ENCODE measurements at places on chromosomes 6 and 20.
A peak's percentile ranks its signal among the peaks of the same experiment; 100 is the strongest.

DNA sequence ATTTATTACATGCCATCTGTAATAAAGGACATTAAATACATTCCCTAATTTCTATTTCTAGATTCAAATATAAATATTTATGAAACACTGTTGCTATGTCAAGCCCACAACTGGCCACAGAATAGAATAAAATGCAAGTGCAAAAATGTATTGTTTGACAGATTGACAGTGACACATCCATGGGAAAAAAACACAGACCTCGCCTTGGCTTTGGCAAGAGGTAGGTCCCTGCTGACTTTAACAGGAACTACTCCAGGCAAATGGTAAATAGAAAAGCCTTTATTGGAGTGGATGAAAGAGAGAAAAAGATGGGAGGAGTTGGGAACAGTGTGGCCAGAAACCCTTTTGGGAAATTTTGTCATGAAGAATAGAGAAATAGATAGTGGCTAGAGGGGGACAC lies 622.9 kb downstream of the UTRN start:
- DNase-seq = no peak

DNA sequence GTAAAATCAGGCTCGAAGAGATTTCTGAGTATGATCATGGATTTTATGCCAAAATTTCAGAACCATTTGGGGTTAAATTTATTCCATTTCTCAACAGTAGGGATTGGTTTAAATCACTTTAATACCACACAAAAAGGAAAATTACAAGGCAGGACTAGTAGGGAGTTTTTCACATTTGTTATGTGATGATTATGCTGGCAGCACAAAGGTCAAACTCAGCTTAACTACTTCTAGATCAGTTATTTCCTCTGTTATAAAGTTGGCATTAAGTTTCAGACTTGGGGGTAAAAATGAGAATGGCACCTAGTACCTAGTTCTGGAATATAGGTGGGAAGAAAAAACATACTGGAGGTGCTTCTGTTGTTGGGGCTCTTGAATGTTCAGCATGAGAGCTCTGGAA lies 39.5 kb downstream of the PHF3 start:
- no peak for DNase-seq

DNA sequence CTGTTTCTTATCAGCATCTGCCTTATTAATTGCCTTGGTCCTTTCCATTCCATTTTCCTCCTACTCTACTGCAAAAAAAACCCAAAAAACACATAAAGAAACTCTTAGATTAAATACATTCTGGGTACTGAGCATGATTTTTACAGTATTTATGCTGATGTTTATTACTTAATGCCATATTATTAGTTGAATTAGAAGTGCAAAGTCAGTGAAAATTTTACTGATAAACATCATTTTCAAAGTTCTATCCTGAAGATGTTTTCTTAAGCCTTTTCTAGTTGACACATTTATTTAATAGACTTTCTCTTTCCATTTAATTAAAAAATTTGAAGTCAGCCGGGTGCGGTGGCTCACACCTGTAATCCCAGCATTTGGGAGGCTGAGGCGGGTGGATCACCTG lies 236.0 kb upstream of the RUNX2 start:
- DNase-seq = no peak

GRCh38 chr6:89190741-89191140 lies 26.4 kb downstream of the GABRR1 start:
- no peak for DNase-seq

GRCh38 chr6:30541515-30542403 lies 14.5 kb downstream of the GNL1 start:
- DNase-seq = peak; percentile 82

DNA sequence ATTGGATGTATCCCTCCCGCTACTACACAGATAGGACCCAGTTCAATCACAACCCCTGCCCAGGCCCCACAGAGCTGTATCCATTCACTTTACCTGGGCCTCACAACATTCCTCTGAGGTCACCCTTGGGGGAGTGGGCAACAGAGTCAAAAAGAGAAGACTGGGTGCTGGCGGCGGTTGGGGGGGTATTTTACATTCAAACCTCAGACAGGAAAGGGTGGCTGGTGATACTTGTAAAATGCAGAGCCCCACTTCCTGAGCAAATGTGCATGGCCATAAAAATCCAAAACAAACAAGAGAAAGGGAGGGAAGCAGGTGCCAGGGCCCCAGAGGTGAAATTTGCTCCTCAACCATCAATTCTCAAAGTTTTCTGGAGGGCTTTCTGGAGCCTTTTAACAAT lies 3.5 kb downstream of the LRFN2 start:
- DNase-seq = no peak

- no peak for DNase-seq
Measured at GRCh38 chr6:35895560-35895959, 25.3 kb downstream of the SRPK1 start.

DNA sequence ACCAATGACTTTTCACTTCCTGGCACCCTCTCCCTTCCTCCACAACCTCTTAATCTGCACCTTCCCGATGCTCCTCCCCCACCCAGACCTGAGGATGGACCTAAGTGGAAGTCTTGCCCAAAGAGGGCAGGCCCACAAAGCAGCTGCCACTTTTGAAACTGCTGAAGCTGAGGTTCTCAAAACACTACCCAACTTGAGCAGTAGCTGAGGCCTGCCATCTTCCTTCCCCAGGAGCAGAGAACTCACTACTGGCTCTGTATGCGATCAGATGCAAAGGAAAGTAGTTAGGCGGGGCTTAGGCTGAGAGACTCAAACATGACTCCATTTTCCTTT lies 1.5 kb downstream of the HM13 start:
- no peak for DNase-seq

DNA sequence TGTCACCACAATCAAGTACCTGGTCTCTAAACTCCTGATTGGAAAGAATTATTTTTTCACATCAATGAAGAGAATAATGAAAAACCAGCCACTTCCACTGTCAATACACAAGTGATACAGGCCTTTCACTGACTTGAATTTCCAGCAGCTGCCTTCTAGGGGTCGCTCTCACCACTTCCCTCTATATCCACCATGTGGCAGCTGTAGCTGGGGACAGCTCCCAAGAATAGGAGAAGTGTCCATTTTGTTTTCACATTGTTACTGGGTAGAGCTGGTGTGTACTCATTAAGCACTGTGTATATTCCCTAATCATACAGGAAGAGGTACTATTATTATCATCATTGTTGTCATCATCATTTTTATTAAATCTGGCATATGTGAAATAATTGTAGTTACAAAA lies 438.4 kb upstream of the SPTLC3 start:
- DNase-seq = no peak

DNA sequence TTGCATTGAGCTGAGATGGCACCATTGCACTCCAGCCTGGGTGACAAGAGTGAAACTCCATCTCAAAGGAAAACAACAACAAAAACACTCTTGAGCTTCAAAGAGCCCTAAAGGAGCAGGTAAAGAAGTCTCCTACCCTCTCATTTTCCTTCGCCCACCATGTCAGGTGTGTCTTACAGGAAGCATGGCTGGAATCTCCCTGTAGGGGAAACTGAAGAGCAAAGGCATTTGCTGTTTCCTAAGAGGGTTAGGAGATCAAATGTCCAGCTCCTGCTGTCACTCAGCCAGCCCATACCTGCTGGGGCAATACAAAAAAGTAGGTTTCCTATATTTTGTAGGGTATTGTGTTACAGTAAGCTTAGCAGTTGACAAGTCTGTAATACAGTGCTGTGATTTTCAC lies 43.3 kb downstream of the SPATA2 start:
- no peak for DNase-seq

GRCh38 chr6:155090166-155090565 lies 95.1 kb downstream of the TIAM2 start:
- DNase-seq = no peak

DNA sequence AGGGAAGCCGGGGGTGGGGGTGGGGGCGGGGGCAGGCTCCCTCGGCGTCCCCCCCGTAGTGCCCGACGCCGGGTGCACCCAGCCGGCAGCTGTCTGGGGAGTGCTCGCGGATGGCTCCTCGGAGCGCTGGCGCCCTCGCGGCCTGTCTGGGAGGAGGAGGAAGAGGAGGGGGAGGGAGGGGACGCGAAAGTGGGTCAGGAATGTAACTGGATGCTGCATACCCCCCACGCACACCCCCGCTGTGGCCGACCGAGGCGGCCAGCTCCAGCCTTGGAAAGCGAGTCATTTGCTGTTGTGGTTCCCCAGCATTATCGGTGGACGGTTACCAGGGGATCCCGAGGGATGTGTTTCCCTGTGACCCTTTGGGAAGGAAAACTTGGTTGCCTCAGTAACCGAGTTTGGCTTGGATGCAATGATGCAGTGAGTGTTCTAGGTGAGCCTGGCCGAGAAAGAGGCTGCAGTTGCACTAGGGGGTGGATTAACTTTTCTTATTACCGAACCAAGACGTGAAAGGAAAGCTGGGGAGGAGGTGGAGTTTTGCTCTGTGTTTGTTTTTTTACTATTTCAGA lies 55.2 kb upstream of the RREB1 start:
- no peak for DNase-seq

DNA sequence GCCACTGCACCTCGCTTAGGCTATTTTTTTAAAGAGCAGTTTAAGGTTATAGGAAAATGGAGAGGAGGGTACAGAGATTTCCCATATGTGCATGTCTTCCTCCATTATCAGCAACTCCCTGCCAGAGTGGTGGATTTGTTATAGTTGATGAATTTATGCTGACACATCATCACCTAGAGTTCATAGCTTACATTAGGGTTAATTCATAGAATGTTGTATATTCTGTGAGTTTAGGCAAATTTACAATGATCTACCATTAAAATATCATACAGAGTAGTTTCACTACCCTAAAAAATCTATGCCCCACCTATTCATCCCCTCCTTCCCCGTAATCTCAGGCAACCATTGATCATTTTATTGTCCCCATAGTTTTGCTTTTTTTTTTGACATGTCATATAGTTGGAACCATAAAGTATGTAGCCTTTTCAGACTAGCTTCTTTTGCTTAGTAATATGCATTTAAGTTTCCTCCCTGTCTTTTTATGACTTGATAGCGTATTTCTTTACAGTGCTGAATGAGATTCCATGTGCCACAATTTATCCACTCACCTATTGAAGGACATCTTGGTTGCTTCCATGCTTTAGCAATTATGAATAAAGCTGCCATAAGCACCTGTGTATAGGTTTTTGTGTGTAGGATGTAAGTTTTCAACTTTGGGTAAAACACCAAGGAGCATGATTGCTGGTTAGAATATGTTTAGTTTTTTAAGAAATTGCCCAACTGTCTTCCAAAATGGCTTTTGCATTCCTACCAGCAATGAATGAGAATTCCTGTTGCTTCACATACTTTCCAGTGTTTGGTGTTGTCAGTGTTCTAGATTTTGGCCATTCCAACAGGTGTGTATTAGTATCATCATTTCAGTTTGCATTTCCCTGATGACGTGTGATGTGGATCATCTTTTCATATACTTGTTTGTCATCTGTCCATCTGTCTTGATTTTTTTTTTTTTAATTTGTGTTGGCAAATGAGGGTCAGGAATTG lies 60.2 kb downstream of the NCOA3 start:
- no peak for DNase-seq

GRCh38 chr6:53014063-53014462 lies 19.0 kb upstream of the GSTA4 start:
- DNase-seq = no peak

DNA sequence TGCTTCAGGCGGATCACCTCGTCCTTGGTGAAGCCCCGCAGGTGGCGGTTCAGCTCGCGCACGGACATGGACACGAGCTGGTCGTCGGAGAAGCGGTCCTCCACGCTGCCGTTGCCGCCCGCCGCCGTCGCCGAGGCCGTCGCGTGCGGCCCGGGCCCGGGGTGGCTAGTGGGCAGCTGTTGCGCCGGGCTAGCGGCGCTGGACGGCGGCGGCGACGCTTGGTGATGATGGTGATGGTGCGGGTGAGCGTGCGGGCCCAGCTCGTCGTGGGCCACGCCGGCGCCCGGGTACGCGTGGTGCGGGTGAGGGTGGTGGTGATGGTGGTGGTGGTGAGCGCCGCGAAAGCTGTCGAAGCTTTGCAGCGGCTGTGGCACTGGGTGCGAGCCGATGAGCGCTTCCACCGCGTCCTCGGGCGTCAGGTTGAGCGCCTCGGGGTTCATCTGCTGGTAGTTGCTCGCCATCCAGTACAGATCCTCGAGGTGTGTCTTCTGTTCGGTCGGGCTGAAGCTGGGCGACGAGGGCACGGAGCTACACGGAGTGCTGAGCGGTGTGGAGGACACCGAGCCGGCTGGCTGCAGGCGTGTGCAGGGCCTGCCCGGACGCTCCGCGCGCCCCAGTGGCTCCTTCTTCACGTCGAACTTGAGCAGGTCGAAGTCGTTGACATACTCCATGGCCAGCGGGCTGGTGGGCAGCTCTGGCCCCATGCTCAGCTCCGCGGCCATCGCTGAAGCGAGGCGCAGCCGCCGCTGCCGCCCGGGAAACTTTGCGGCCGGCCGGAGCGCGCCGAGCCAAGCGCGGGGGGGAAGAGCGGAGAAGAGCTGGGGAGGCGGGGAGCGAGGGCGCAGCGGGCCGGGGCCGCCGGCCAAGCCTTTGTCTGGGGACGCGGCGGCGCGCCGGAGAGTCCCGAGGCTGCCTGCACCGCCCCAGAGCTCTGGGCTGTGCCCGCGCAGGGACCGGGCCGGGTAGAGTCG lies 622 bp downstream of the MAFB start:
- DNase-seq = no peak

- DNase-seq = no peak
Measured at GRCh38 chr6:3800850-3801591, 48.2 kb upstream of the FAM50B start.

DNA sequence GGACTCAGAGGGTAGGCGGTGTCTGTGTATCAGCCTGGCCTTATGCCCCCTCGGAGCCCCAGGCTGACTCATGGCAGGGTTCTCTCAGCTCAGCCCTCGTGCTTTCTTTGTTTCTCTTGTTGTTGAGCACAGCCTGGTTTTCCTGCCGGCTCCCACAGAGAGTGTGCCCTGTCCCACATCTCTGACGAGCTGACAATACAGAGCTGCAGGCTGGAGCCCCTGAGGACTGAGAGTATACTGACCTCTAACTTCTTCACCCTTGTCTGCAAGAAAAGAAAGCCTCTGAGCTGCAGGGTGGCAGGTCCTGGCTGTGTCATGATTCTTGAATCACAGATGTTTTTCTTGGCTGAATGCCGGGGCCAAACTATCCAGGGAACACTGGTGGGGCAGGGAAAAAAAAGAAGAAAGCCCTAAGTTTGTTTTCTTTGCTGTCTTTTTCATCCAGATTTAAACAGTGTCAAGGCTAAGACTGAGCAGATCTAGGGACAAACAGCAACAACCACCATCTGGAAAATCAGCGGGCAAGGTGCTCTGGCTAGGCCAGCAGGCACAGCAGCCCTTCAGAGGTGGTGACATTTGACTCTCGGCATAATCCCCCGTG lies 63.3 kb upstream of the ZNF133 start:
- DNase-seq = no peak

- DNase-seq = no peak
Measured at GRCh38 chr20:62596486-62596885, 45.8 kb upstream of the SLCO4A1 start.

GRCh38 chr6:111175109-111175508 lies 87.8 kb downstream of the SLC16A10 start:
- no peak for DNase-seq

GRCh38 chr20:57243480-57244220 lies 22.8 kb downstream of the BMP7 start:
- DNase-seq = no peak

GRCh38 chr6:85191656-85192055 lies 258.2 kb upstream of the NT5E start:
- no peak for DNase-seq
